Stimulated activated CD4-positive, alpha-beta T cell treated with anti-CD3 and anti-CD28 coated beads, Interleukin-15, amount 100 ng/mL, for 24 hours (primary cell): ENCODE measurements at places on chromosomes 4 and X.

DNA sequence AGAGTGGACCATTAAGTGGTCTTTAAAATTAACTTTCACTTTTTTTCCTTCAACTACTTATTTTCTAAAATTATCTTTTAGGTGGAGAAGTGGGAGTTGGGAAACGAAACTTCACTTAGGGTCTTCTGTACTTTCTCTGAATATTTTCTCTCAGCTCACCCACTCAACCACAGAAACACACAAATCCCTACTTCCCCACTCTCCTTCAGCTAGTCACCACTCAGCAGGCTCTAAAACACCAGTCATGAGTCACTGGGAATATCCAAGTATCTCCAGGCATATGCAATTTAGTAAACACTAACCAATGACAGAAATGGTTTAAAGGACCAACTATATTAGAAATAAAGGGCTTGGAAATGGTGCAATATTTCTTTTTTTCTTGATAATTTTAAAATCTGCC, 153.0 kb upstream of the RPS6KA6 start:
- no peak for DNase-seq

GRCh38 chr4:159178151-159178546, 75.3 kb downstream of the RAPGEF2 start:
- no peak for DNase-seq

GRCh38 chrX:10622197-10622596, 1.8 kb upstream of the MID1 start:
- no peak for DNase-seq

DNA sequence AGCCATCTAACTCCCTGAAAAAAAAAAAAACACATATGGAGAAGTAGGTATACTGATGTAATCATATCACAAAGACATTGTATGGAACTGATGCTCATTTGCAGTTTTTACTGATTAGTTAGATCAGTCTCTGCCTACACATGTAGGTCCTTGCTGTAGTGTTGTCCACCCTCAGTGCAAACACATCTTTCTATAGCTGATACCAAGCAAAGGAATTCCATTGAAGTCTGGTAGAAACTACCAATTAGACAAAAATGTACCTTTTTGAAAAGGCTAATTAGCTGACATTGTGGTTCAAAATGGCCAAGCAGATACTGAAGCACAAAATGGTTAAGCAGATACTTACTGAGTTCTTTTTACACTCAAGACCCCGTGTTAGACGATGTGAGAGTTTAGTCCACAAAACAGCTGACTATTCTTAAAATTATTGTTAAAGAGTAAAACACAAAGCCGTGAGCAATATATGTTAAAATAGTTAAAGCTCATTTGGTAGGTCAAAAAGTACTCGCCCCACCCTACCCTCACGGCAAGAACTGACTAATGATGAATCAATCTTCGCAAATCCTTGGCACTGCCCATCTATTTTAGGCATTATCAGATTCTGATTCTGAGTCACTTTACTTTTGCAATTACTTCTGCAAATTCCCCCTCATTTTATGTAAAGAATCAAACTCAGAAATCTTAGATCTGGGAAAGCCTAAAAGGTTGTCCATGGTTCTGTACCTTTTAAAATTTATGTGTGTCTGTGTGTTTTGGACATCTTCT, 40.4 kb downstream of the COL4A6 start:
- no peak for DNase-seq

DNA sequence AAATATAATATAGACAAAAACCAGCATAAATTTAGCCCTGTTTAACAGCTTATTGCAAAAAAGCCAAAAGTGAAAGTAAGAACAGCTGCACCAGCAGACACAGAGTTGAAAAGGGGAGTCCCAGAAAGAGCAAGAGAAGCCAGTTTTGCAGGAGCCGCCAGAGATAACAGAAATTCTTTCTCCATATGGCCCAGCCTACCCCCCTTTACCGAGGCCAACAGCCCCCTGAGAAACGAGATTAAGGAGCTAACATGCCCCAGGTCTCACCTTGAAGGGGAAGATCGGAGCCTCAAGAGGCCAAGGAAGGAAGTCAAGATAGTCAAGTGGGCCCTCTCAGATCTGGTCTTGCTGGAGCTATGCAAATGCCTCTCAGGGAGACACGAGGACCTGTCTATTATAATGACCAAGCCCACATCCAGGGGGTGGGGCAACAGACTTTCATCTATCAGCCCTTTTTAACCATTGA, 4.8 kb downstream of the ACOX3 start:
- peak; percentile 59 for DNase-seq

DNA sequence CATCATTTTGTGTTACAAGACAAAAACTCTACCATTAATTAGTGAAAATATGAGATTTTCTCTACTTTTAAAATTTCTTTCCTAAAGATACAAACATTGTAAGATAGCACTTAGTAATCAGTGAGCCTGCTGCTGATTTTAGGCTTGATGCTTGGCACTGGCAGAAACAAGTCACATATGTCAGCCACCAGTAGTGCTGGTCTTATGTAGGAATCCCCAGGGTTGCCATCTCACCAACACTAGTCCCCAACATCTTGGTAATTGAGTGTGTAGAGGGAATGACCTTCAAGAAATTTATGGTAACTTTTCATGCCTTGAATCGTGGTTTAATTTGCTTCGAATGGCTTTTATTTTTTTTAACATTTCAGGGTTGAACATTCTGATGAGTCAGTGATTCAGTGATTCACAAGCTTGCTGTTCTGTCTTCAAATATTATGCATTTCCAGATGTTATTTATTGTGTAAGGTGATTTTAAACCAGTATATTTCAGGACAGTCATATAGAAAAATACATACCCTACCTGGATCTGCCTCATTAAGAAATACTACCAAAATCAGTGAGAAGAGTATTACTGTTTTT, 11.9 kb downstream of the EXOC1 start:
- no peak for DNase-seq
